ENCODE measurements at places on chromosomes 3 and 15.

- no peak for DNase-seq
These were observed 38.1 kb upstream of the RASA2 start for GRCh38 chr3:141448606-141449220.

GRCh38 chr3:119235151-119235550, 5.5 kb downstream of the B4GALT4 start:
- DNase-seq = no peak

- DNase-seq = no peak
These were observed 36.9 kb downstream of the DNASE1L3 start for GRCh38 chr3:58173669-58174398.

- no peak for DNase-seq
These were observed 657.5 kb upstream of the DPPA4 start for GRCh38 chr3:109994853-109995252.

DNA sequence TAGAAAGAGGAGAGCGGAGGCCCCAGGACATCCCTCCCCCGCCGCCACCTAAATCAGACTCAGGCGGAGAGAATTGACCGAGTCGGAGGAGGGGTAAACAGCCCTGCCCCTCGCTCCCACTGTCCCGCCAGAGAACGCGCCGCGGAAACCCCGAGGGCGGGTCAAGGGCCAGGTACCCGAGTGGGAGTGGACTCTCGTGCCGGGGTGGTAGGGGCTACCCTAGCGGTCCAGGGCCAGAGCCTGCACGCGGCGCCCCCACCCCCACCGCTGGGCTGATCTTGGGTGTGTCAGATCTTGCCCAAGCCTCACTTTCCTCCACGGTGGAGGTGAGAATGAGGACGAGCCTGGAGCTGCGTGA, 19.0 kb downstream of the SPATA12 start:
- DNase-seq = no peak

- DNase-seq = peak; percentile 29
These were observed 60.5 kb downstream of the CERS3 start for GRCh38 chr15:100468285-100468684.

DNA sequence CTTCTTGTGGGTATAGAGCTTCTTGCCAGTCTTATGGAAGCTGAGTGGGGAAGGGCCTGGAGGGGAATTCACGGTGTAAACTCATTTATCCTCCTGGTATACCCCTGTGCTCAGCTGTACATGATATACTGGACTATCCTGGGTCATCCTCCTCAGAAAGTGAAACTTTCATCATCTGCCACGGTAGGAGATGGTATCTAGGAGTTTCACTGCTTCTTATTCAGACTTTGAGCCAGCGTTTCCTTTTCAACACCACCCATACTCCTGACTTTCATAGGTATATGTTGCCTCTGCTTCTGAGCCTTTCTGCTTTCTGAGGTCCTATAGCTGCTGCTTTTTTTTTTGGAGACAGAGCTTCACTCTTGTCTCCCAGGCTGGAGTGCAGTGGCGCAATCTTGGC, 15.6 kb downstream of the SENP5 start:
- DNase-seq = no peak

DNA sequence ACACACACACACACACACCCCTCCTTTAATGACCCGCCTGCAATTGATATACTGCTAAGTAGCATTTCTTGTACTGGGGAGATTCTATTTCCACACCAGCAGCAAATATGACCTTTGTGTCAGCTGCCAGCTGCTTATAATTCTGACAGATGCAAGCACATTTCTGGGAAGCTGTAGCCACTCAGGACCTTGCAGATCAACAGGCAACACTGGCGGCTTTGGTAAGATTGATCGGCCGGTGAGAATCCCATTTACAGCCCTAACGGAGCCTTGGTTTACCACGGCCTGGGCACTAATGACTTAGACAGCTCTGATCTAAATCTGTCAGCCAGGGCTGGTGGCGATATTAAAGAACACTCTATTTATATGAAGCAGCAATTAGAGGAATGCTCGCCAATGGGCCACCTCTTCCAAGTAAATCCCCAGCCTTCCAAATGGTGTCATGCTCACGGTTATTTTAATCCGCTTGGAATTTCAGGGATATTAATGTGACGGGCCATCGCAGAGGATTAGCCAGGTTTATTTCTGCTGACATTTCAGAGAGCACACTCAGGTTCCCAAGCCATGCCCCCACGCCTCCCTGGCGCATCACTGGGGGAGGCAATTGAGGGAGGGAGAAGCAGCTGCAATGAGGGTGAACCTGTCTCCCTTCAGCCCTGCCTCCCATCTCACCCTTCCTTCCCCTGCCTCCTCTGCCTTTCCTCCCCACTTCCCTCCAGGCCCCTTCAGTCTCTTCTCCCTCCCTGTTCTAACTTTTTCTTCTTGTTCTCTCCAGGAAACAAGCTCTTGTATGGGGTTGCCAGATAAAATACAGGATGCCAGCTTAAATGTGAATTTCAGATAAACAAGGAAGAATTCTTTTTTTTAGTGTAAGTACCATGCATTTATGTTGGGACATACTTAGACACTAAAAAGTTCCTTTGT, 287.0 kb downstream of the TLE3 start:
- no peak for DNase-seq

GRCh38 chr15:75070674-75071073, 47.3 kb downstream of the PPCDC start:
- no peak for DNase-seq

DNA sequence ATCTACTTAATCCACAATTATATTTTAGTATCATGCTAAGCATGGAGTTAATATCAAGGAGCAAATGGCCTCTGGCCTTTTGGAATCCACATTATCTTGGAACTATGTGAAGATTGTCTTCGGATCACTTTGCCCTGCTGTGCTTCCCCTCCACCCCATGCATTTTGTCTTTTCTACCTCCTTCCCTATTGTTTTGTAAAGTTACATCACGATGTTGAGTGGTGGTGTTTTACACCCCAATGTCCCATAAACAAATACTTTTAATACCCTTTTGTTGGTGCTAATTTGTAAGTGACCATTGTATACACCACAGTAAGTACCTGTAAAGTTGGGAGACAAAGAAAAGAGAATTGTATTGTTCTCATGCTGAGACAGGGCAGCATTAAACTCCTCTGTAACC, 258.4 kb upstream of the ZNF717 start:
- no peak for DNase-seq

GRCh38 chr3:192843119-192843518, 74.5 kb downstream of the MB21D2 start:
- no peak for DNase-seq

DNA sequence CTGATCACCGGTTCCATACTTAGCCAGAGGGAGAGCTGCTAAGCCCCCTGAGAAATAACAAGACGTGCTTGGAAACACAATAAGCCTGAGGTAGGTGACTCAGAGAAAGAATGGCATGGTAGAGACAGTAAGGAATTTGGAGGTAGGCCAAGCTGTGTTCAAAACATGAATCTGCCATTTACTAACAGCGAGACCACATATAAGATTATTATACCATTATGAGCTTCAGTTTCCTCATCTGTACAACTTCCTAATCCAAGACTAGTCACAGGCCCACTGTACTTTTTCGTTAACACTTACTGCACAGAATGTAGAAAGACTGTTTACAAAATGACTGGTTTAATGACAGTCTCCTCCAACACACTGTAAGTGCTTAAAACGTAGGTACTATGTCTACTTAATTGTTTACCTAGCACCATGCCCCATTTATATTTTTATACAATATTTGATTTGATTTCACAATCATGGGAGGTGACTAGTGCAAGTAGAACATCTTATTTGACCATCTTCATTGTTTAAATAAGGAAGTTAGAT, 25.7 kb downstream of the ATOSA start:
- DNase-seq = peak; percentile 49

DNA sequence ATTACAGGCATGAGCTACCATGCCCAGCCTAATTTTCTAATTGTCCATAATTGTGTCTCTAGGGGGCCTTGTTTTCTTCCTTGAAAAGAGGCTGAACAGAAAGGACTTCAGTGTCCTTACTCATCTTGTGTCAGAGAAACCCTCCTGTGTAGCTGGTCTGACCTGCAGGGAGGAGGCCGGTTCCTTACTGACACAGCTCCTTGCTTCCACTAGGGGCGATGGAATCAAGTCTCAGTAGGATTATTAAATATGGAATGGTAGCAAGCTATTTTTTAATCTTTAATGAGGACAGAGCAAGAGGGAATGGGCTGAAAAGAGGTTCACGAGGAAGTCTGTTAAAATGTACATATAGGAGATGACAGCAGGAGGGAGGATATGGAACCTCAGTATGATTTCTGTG, 8.6 kb downstream of the LPCAT4 start:
- no peak for DNase-seq

GRCh38 chr15:59814409-59814808, 125.3 kb upstream of the BNIP2 start:
- DNase-seq = no peak

- no peak for DNase-seq
These were observed 34.2 kb downstream of the ATP2B2 start for GRCh38 chr3:10471054-10471688.

DNA sequence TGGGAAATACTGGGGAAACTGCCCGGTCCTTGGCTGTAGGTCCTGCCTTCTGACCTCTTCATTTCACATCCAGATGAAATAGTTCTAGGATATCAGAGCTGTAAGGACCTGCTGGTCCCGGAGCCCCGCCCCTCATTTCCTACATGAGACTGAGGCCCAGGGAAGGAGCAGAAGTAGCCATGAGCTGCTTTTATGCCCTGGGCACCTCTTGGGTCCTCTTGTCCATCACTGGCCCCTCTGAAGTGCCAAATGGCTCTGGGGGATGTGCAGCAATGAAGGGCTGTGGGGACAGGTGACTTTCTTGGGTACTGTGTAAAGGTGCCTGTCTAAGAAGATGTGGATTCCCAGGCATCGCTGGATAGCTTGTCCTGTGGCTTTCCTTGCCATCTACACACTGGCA, 40.3 kb upstream of the ESYT3 start:
- no peak for DNase-seq

- no peak for DNase-seq
These were observed 191.4 kb downstream of the THRB start for GRCh38 chr3:24303057-24303754.

DNA sequence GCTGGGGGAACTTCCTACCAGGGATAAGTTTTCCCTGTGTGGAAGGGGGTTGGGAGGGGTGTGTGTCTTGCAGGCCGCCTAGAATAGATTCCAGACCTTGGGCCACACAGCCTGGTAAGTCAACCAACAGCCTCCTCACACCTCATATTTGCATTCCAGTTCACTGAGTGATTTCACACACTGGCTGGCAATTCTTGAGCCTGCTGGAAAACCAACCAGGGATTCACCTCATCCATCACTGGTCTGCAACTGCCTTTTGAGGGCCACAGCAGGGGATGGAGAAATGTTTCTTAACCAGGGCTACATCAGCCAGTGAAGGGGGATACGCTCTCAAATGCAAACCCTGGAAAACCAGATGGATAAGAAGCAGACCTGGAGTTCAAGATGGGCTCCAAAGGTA, 2.0 kb downstream of the FSTL1 start:
- no peak for DNase-seq

DNA sequence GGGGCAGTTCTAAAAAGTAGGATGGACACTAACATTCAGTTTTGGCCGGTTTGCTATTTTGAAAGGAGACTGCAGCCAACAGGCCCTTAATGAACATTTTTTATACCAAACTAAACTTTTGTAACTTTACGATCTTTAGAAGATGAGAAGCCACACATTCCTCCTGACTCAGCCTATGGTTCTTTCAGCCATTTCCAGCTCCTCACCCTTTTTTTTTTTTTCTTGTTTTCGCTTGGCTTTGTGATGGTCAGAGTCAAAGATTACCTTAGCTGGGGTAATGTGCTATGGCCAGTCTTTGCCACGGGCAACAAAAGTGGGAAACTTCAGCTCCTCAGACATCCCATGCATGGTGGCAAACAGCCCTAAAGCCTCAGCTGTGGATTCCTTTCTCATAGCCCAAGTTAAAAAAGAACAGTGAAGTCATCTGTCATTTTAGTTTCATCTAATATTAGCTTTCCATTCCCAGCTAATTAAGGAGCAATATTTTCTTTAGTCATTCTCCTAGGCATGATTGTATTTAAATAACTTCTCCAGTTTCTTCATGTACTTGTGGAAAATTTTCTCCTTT, 368.7 kb downstream of the MFSD1 start:
- no peak for DNase-seq

DNA sequence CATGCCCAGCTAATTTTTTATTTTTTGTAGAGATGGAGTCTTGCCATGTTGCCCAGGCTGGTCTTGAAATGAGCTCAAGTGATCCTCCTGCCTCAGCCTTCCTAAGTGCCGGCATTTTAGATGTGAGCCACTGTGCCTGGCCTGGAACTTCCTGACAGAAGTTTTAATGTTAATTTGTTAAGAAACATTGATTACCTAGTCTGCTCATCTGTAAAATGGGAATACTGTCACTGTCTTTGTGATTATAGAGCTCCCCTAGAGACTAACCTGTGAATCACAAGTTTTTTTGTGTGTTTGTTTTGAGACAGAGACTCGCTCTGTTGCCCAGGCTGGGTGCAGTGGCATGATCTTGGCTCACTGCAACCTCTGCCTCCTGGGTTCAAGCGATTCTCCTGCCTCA, 4.3 kb upstream of the EIF3J start:
- DNase-seq = no peak

DNA sequence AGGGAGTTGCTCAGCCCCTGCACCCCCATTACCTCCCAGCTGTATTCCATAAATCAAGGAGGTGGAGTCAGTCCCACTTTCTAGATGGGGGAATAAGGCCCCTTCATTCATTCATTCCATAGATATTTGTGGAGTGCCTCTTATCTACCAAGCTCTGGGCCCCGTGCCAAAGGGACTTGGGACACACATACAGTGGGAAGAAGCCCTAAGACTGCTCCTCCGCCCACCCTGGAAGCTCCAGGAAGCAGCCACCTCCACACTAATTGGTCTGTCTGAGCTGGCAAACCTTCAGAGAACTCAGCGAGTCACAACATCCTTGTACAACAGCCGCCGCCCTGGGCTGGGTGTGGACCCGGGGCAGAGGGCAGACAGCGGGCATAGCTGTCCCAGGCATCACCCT, 6.4 kb downstream of the STRA6 start:
- DNase-seq = no peak

- DNase-seq = no peak
These were observed 108.4 kb downstream of the SERPINI1 start for GRCh38 chr3:167843886-167844285.

DNA sequence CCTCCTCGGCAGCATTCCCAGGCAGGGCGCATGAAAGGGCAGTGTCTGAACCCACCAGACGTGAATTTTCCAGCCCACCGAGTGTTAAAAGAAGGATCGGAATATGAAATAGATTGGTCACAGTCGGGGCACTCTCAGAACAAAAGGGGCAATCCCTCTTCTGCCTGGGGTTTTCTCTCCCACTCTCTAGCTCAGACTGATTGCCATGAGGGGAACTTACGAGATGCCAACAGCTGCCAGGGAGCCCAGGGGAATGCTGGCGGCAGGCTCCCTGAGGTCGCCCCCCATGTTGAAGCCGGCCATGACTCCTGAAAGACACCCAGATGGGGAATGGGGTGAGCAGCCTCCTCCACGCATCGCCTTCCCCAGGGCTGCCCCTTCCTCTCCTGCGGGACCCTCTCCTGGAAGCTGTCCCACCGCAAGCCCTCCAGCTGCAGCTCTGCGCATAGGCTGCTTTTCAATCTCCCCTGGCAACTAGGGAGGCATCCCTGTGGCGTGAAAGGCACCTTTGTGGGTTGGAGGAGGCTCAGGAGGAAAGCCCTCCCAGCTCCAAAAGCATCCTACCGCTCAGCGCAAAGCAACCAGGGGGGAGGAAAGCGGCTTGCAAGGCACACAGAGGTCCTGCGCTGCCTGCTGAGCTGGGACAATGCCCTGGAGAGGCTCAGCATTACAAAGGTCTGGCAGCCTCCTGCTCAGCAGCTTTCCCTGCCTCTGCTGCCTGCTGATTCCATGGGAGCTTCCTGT, 64.8 kb upstream of the HEG1 start:
- DNase-seq = no peak

GRCh38 chr15:67132276-67132675, 66.9 kb downstream of the SMAD3 start:
- DNase-seq = no peak
